ENCODE measurements at places on chromosomes 7 and 10. TPM values are rescaled to one million over a fixed set of nuclear protein-coding genes. Genes with fewer than 3 reads are reported as not detected.
A peak's percentile ranks its signal among the peaks of the same experiment; 100 is the strongest.

Gene SVOPL
- not detected for polyA plus RNA-seq

Gene EIF4EBP2
- 20.6 TPM for polyA plus RNA-seq

DNA sequence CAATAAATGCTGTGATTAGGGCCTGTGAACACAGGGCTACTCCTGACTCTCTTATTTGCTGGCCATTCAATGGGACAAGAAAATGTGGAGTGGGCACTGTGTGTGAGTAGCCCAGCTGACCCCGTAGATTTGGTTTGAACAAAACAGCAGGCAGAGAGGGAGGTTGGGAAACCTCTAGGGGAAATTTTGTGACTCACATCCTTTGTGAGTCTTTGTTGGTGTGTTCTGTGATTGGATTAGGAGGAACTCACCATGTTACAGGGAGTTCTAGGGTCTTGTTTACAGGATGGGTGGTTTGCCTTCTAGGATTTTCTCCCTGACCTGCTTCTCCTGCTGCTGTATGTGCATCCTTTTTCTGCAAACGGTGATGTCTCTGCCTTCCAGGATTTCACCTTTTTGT lies 128.3 kb upstream of the MKI67 start:
- DNase-seq: no peak

DNA sequence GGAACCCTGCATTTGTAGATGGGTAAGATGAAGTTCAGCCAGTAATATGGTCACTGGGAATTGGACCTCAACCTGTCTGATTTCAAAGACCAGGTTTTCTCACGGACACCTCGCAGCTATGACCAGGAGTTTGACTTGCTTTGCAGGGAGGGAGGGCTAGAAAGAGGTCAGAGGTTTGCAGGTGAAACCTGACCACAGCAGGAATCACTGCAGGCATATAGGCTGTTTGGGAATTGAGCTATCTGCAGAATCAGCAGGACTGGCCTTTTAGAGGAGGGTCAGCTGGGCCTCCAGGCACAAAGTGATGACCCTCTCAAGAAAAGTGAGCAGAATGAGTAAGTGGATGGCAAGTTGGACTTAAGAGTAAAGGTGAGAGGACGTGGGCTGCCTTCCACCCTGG lies 166.3 kb downstream of the ADRA2A start:
- DNase-seq: no peak

DNA sequence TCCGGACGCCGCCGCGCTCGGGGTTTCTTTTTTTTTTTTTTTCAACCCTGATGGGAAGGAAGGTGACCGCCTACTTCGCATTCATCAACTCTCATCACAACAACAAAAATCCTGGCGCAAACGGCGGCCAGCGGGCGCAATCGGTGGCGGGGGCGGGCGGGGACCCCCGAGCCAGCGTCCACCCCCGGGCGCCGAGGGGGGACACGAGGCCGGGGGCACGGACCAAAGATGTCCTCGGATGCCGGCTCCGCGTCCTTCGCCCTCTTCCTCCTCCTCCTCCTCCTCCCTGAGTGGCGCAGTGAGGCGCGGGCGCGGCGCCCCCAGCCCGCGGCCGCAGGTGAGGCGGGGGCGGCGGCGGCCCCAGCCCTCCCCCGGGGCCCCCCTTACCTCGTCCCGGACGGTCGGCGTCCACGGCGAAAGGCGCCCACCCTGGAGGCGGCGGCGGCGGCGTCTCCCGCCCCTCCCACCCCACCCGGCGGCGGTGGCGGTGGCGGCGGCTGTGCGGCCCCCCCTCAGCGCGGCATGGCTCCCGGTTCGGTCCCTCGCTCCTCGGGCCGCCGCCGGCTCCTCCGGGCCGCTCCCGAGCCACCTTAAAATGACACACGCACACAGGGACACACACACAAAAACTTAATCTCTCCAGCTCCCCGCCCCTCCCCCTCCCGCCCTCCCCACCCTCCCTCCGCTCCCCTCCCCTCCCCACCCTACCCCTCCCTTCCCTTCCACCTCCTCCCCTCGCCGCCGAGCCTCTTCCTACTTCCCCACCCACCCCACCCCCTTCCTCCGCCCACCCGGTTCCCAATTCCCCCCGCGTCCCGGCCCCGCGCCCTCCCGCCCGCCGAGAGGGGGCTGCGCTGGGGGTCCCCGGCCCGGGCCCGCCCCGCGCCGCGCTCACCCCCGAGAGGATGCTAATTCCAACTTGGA lies at the start of gene CTBP2:
Gene CTBP2, minus strand, starts transcription at position 632 of the 924 bp plus-strand sequence.
- peak; percentile 78 for DNase-seq

- DNase-seq: no peak
These were observed 244.3 kb downstream of the PHF14 start for GRCh38 chr7:11217848-11218565.
